ENCODE measurements at places on chromosomes 1 and 21.

GRCh38 chr1:178961331-178961730, 64.4 kb upstream of the FAM20B start:
- DNase-seq: peak; percentile 4

DNA sequence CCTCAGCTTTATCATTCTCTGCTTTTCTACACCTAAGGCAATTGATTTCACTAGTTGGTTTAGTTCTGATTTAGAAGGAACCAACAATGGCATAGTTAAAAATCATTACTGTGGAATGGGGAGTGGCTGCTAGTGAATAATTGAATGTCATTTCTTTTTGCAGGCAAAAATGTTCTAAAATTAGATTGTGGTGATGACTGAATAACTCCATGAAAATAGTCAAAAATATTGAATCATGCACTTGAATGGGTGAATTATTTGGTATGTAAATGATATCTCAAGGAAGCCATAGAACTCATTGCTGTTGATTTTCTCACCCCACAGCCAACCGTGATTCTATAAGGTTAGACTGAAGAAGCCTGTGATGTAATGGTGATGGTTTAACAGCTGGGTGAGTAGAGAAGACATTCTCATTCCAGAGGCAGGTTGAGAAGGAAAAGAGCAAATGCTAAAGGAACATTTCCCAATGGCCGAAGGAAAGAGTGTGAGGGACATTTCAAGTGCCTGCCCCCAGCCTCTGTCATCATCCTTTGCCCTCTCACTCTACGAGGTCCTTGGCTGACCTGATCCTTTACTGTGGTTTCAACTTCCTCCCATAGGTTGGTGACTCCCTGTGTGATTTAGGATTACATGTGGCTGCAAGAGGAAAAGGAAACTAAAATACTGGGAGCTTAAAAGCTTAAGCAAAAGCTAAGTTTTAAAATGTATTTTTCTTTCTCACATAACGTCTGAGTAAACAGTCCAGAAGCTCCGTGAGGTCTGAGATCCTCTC, 12.5 kb downstream of the OVAAL start:
- DNase-seq: no peak

DNA sequence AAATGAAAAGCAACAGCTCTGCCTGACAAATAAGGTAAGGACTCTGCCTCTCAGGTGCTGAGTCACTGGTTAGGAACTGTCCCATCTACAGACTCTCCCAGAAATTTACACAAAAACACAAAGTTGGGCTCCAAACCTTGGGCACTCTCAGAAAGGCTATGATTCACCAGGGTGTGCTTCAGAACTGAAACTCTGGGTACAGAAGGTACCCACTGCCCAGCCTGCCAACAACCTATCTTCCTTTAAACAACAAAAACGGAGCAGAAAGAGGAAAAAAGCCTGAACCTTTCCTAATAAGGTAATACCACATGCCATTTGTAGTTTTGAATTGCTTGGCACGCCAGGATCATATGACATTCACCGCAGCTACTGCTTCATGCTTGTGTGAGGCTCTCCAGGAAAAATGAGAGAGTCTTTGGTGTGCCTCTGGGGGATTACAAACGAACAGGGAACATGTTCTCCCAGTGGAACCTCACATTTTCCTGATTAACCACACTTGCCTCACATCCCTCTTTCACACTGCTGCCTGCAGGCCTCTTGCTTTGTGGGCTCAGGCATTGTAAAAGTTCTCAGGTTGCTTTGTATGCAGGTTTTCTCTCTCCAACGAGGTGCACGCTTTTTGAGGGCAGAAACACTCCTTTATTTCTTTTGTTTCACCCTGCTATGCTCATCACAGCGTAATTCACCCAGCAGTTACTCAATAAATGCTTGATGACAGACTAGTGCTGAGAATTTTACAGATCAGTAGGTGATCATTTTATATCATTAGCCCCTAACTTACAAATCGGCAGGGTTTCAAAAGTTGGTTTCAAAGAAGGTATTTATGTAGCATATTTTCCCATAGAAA, 65.1 kb downstream of the GADD45A start:
- DNase-seq: no peak

GRCh38 chr1:234608911-234609690, 877 bp downstream of the IRF2BP2 start:
- DNase-seq: peak; percentile 66

DNA sequence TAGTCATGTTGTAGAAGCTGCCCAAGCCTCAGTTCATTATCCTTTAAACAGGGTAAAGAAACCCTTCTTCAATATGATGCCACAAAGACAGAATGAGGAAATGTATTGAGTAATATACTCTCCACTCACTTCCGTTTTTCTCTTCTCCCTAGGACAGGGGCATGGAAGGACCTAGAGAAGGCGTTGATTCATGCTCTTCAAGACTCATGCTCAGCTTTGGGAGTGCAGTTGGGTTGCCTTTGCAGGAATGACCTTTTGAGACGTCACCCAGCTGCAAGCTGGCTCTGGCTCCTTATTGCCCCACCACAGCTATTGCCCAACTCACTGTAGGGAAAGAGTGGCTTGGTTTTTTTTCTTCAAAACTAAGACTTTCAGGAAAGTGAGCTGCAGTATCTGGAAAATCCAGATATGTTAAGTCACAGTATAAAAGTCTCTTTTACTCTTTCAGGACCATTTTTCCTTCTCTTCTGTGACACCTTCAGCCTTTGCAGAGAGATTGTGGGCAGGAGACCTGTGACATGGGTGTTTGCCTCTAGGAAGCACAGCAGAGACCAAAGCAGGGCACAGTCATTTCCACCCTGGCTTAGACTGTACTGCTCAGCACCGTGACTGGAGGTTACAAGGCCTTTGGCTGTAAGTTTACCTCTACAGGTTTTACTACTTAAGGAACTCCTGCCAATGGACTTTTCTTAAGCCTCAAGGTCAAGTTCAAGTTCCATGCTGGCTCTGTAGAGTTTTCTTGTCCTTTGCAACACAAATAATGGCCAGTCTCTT, 39.5 kb downstream of the XCL2 start:
- DNase-seq: no peak

DNA sequence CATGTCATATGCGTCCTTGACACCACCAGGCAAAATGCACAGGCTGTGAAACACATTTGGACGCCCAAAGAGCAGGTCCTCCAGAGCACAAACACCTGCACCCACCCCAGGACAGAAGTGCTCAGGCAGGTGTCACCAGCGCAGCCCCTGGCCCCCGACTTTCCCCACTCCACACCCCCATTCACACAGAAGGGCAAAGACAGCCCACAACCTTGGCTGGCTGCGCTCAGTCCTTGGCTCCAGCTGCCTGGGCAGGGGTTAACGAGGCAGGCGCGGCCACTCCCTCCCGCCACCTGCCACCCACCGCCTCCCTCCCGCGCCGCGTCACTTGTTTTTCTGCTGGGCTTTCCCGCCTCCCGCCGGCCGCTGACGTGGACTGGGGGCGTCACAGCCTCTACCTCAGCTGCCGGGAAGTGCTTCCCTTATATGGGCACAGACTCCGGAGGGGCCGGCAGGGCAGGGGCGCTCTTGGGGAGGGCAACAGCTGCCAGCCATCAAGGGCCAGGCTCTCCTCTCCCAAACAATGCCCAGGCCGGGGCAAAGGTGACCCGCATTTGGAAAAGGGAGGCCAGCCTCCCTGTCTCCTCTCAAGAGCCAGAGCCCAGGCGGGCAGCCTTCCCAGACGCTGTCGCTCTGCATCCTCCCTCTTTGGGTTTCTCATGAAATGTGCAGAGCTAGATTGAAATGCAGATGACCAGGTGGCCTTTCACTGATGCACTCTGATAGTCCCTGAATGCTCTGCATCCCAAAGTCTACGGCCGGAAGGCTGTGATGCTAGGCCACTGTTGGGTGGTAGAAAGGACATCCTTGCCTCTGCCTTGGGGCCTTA, 14.8 kb upstream of the BTG2 start:
- peak; percentile 85 for DNase-seq
